Stimulated activated CD8-positive, alpha-beta memory T cell treated with anti-CD3 and anti-CD28 coated beads, Interleukin-7, amount 100 ng/mL, for 1 hour (primary cell): ENCODE measurements at places on chromosomes 7 and 10.

DNA sequence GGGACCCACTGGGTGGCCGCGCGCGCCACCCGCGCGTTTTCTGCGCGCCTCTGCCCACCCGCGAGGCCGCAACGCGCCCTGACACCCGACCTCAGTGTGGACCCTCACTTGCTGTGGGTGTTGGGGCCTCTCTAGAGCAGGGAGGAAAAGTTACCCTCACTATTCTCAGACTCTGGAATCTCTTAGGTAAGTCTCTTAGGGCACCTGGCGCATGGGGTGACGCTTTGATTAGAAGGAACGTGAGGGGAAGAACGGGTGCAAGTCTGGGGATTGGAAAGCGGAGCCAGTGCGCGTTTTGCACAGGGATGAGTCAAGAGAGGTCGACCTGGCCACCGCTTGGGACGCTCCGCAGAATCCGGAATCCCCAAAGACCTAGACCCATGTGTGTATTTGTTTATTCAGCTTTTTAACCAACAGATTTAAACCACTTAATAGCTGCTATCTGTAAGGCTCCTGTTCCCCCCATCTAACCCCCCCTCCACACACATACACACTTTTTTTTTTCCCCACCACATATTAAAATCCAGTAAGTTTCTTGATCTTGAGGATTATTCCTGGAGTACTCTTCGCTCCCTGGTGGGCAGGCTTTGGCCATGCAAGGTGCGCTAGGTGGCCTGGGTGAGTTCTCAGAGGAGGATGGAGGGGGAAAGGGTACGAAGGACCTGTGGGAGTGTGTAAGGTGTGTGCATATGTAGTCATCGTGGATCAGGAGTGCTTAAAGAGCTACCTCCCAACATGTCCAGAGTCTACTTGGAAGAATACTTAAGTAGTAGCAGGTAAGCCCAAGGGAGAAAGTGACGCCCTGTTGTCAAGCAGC lies 169.1 kb upstream of the PPP1R3A start:
- no peak for DNase-seq

DNA sequence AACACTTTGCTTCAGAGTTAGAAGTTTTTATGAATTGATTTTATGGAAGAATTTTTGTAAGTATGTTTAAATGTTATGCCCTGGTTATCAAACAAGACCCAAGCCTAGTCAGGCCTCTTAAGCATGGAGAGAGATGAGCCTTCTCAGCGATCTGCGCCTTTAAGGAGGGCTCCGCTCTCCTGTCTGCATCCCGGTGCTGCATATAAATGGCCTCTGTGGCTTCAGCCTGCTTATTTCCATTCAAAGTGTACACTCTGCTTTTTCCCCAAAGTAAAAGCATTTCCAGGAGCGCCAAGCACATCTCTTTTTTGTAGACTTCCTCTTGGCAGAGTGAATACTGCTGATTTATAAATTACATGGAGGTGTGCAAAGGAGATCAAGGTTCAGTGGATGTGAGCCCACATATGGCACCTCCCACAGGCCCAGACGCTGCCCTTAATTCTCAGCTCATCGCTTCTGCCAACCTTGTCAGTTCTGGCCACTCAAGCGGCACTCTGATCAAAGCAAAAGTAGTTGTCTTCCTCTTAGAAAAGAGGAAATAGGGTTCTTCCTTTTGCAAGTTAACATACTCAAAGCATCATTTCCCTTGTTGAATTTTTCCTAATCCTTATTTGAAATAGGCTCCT lies 70.0 kb upstream of the SFMBT2 start:
- no peak for DNase-seq

DNA sequence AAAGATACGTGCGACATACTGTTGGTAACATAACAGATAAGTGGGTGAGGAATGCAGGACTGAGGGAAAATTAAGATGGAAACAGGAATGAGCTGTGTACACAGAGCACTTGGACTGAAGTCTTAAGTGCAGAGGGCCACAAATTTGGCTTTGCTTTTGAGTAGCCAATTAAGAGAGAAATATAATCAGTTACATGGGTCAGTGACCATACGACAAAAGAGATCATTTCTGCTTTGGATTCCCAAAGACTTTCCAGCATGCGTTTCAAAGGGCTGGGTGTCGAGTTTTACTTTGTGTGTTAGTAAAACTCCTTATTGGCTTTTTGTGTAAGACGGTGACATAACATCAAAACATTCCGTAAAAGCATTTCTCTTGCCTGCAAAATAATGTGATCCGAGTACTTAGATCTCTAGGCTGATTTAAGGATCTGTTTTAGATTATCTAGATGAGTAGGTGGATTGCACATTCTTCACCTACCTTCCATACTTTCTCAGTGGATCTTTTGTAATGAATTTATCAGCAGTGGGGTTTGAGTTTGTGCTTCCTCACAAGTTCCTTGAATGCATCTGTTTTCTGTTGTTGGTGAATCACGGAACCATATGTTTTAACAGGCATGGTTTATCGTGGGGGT lies 7.5 kb downstream of the RABGEF1 start:
- DNase-seq, result no peak

GRCh38 chr10:94626476-94626875 lies 57.1 kb upstream of the CYP2C18 start:
- no peak for DNase-seq

- no peak for DNase-seq
Observed at GRCh38 chr10:339038-339391, 203.8 kb downstream of the ZMYND11 start.

DNA sequence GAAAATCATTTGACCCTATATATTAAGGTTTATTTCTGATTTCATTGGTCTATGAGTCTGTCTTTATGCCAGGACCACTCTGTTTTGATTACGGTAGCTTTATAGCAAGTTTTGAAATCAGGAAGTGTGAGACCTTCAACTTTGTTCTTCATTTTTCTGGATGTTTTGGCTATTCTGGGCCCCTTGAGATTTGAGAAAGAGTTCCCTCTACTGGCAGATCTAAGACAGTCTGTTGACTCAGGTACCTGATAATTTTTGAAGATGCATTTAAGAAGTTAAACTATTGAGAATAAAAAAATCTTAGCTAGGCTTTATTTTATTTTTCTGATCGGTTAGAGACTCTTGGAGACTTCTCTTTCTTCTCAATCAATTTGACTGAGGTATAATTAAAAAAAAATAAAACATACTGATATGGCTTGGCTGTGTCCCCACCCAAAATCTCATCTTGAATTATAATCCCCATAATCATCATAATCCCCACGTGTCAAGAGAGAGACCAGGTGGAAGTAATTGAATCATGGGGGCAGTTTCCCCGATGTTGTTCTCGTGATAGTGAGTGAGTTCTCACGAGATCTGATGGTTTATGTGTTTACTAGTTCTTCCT lies 209.2 kb downstream of the SNX10 start:
- DNase-seq, result no peak

DNA sequence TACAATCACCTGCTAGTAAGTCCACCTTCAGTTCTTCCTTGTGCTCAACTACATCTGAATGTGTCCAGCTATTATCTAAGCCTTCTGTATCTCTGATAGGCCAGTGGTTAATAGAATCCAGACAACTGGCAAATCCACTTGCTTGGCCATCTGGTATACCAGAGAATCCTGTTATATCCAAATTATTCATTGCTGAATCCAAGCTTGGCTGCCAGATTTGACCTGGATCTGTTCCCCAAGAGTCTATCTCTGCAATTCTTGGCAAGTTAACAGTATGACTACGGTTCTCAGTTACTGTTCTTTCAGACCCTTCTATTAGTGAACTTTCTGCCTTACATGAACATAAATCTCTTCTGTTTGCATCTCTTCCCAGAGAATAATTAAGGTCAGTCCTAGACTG lies 154.6 kb upstream of the TARP start:
- no peak for DNase-seq

DNA sequence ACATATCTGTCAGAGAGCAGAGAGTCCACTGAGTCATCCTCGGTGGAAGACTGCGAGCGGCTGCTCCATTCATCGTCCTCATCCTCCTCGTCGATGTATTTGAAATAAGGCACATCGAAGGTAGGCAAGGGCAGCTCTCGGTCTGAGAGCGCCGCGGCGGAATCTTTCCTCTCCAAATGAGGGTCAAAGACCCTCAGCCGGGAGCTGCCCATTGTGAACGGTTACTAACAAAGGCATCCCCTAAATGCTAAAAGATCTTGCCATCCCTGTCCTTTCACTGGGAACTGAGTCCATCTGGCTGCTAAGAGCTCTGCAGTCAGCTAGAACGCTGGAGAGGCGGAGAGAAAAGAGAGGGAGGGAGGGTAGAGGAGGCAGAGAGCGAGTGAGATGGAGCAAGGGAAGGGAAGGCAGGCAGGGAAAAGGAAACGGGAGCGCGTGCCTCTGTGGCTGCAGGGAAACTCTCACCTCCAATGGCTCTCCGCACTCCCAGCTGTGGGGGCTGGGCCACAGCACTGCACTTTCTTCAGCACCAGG lies 163.4 kb downstream of the RAPGEF5 start:
- no peak for DNase-seq

GRCh38 chr10:74851831-74852230 lies 25.4 kb downstream of the KAT6B start:
- no peak for DNase-seq

DNA sequence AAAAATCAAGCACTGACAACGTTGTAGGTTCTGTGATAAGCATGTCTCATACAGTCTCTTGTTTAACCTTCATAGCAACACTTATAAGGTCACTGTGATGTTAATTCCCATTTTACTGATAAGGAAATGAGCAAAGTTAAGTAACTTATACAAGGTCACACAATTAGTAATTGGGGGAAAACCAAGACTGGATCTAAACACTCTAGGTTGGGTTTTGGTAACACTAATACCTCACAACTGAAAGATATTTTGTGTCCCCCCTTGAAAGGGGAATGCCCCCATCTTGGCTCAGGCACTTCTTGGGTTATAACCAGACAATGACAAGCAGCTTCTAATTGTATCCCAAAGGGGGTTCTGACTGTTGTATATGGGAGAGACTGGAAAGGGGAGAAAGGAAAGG lies 36.0 kb upstream of the ABCB4 start:
- no peak for DNase-seq

GRCh38 chr7:70071766-70072165 lies 473.5 kb downstream of the AUTS2 start:
- DNase-seq, result no peak

DNA sequence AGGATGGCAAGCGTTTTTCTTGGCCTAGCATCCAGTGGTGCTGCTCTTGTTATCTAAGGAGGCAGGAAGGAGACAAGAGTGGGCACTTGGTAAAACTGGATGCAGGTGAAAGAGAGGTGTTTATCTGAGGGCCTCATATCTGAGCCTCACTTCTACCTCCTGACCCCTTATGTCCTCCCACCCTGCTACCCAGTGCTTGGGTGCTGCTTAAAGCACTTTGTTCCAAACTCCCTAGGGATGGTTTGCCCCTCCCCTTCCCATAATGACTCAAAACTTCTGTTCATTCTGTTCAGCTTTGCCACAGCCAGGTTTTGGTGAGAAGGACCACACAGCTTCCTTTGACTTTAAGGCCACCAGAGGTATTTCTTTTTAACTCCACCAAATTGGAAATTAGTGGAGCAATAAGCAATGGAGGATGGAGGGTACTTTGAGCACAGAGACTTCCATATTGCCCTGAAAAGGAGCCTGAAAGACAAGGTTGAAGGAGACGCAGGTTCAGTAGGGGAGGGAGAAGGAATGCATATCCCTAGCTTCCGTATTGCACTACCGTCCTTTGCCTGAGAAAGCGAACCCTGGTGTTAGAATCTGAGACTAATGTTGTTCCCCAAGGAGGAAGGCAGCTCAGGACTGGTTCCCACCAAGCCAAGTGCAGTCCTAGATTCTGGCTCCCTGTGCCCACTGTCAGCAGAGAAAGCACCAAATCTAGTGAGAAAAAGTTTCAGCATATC lies 30.1 kb downstream of the ENTPD1 start:
- no peak for DNase-seq

DNA sequence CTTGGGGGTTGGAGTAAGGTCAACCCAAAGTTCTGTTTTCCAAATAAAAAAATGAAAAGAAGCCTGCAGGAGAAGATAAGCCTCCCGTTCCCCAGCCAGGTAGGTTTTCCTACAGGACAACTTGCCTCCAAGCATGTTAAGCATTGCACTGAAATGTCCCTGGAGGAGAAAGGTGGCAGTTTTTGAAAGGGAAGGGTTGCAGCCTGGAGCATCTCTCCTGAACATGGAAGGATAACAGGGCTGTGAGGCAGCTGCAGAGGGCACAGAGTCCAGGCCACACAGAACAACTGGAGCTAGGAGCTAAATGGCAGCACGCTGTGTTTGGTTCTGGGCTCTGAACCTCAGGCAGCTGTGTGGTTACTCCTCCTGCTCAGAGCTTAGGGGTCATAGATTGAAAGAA lies 452.9 kb downstream of the TCERG1L start:
- DNase-seq, result no peak

DNA sequence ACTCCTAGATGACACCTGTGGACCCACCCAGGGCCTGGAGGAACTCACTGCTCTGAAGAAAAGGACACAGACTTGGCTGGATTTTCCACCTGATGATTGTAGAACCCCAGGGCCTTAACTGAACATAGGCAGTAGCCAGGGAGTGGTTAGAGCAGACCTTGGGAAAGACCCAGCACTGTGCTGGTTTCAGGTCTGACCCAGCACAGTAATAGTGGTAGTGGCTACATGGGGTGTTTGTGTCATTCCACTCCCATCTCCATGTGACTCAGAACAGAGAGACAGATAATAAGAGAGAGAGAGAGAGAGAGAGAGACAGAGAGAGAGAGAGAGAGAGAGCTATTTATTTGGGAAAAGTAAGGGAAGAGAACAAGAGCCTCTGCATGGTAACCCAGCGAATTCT lies 239.1 kb upstream of the MEOX2 start:
- no peak for DNase-seq

DNA sequence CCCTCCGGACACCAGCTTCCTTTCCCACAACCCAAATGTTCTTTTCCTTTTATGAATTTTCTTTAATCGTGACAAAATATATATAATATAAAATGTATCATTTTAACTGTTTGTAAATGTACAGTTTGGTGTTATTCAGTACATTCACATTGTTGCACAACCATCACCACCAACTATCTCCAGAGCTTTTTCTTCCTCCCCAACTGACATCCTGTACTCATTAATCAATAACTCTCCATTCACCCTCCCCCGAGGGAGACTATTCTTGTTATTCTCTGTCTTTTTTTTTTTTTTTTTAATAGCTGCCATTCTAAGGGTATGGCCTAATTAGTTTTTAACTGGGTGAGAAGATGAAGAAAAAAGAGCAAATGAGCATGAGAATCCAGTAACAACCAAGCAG lies 30.6 kb upstream of the ITGB1 start:
- no peak for DNase-seq

DNA sequence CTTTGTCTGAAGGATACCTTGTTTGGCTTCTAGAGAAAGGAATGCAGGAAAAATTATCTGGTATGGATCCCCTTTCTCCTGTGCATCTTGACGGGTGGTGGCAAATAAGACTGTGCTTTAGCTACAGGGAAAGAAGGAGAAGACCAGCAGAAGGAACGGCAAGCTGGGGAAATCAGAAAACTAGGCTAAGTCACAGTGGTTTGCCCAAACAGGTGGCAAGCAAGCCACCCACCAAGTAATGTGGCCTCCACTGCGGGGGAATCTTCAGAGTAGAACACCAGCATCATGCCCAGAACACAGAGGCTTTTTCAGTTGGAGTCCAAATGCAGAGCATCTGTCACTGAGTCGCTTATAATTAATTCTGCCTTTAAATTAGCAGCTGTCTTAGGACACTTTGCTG lies 282.8 kb downstream of the PHF14 start:
- no peak for DNase-seq
